Right renal pelvis (tissue), 4 donors: ENCODE measurements at places on chromosomes 16 and 17.

- no peak for DNase-seq
These were observed 75.8 kb upstream of the CNTNAP4 start for GRCh38 chr16:76201385-76201784.

- DNase-seq: no peak
These were observed 126.2 kb downstream of the MRM1 start for GRCh38 chr17:36727577-36727976.

DNA sequence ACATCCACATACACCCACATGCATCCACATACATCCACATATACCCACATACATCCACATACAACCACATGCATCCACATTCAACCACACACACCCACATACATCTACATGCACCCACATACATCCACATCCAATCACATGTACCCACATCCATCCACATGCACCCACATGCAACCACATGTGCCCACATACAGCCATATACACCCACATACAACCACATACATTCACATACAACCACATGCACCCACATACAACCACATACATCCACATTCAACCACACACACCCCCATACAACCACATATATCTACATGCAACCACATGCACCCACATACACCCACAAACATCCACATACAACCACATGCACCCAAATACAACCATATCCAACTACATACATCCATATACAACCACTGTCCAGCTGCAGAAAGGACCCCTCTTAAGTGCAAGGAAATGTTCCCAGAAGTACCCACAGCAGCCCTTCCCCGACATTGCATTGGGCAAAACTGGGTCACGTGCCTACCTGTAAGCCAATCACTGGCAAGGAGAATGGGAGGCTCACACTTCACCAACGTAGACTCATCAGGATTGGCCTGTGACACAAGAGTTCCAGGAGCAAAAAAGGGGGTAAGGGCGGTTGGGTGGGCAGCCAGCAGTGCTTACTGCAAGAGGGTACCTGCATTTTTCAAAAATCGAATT is 18.1 kb downstream of the CALB2 start:
- no peak for DNase-seq

GRCh38 chr17:39612291-39612894 is 4.7 kb upstream of the NEUROD2 start:
- no peak for DNase-seq

DNA sequence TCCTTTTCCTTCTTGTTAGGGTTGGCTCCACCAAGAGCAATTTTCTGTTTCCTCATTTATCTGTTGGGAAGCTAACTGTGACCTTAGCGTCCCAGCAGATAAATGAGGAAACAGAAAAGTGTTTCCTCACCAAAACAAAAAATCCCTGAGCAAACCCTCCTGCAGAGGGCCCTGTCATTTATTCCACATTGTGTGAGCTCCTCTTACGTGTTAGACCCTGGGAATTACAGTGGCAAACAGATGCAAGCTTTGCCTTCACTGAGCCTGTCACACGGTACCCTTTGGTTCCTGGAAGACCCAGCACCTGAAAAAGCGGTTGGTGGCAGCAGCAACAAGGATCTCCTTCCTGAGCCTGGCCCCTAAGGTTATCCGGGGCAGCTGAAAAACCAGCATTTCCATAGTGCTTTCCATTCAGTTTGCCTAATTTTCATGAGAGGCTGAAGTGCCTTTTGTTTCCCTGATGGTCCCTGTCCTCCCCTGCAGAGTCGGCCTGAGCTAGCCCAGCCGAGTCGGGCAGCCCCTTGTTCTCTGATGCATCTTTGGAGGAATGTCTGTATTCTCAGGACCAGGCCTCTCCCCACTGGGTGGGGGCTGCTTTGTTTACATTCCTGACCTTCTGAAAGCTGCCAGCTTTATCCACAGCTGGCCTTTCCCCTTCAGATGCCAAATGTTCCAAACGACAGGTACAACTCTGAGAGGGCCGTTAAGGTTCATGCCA is 34.7 kb downstream of the YPEL2 start:
- DNase-seq: no peak

DNA sequence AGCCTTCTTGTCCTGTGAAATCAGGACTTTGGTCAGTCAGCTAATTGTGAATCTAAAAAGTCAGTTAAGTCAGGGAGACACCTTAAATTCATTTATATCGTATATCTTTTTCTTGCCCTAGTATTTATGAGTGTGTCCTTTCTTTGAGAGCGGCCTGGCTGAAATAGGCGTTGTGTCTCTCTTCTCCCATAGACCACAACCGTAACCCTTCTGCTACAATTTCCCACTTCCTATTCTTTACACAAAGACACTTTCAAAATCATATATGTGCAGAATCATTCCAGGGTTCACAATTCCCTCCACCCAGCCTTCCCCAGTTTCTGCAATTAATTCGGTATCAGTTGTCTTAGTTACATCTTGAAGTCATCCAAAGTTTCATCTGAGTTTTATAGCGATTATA is 14.0 kb upstream of the COTL1 start:
- no peak for DNase-seq

GRCh38 chr17:8402921-8403536 is 5.4 kb upstream of the RNF222 start:
- DNase-seq: no peak

GRCh38 chr17:66165537-66166123 is 26.3 kb downstream of the CEP112 start:
- DNase-seq: peak; percentile 35

DNA sequence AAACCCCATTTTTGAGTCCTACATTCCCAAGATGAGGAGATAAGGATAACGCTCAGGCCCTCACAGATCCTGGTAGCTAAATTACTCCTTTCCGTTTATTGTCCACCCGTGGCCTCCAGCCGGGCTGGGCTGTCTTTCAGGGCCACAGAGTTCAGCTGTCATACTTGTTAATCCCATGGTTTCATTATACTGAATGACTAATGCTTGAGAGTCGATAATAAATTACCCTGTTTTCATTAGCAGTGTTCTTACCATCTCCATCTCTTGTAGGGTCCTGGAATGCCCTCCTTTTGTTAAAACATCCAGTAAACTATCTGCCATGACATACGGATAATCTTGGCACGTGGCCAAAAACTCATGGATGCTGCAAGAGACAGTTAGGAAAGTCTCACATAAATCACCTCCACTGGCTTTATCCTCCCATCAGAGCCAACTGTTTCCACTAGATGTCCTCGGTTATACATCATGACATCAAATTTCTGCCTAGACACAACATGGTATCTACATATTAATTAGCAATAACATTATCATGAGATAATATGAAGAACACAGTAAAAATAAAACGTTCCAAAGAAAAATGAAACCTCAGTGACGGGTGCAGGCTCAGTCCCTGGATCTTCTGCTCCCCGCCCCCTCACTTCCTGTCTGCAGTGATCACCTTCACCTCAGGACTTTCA is 45.3 kb downstream of the BRD7 start:
- no peak for DNase-seq

DNA sequence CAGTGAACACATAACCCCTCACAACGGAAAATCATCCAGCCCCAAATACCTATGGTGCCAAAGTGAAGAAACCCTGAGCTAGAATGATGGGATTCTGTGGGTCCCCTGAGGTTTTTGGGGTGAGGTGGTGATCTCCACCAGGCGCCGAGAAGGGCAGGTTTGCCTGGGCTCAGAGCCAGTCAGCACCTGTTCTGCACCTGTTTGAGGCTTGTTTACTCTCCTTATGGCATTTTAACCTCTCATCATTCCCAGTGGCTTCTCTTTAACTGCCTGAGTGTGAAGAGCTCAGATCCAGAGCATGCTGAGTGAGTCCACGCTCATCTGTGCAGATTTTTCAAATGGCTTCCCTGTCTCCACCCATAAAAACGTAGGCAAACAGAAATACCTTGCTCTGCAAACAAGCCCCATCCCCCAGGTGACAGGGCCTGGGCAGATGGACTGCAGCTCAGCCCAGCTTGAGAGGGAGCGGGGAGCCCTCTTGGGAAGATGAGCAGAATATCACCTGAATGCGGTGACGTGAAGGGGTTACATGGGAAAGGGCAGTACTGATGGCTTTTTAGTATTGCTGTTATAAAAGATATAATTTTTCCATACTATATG is 40.1 kb upstream of the CLEC19A start:
- DNase-seq: no peak

GRCh38 chr17:42979511-42980273 is at the start of gene PTGES3L:
Gene PTGES3L (minus strand): TSS chr17:42980080. CDS start chr17:42980053, 27 bp downstream.
- no peak for DNase-seq
